H1 (cell line): ENCODE measurements at places on chromosomes 13 and 19. TPM values are rescaled to one million over a fixed set of nuclear protein-coding genes. Genes with fewer than 3 reads are reported as not detected.

The C1QTNF9B gene
- polyA plus RNA-seq: 0.09 and 0.11 TPM in 2 replicates

The F2RL3 gene
- polyA plus RNA-seq: not detected in 2 replicates

The CDX2 gene
- polyA plus RNA-seq: not detected in 2 replicates

The PODNL1 gene
- polyA plus RNA-seq: 1.0 and 2.3 TPM in 2 replicates

The PINLYP gene
- 27.1 and 31.3 TPM in 2 replicates for polyA plus RNA-seq

The ACER1 gene
- 0.05 TPM in 1 of 2 replicates, not detected in the other for polyA plus RNA-seq

The EPSTI1 gene
- 0.11 and 0.23 TPM in 2 replicates for polyA plus RNA-seq

The LIM2 gene
- polyA plus RNA-seq: 0.13 TPM in 1 of 2 replicates, not detected in the other

The KRTDAP gene
- polyA plus RNA-seq: 0.88 and 1.1 TPM in 2 replicates

The ACP5 gene
- 14.3 and 16.5 TPM in 2 replicates for polyA plus RNA-seq

The DNMT1 gene
- polyA plus RNA-seq: 101 and 121 TPM in 2 replicates

The SOHLH2 gene
- polyA plus RNA-seq: 6.1 and 6.8 TPM in 2 replicates

The C3 gene
- polyA plus RNA-seq: 12.8 and 16.6 TPM in 2 replicates

The LRP3 gene
- 30.3 and 40.2 TPM in 2 replicates for polyA plus RNA-seq

The TMEM145 gene
- polyA plus RNA-seq: 2.3 and 4.5 TPM in 2 replicates

The LILRB5 gene
- polyA plus RNA-seq: 0.05 and 0.06 TPM in 2 replicates

The NCAN gene
- polyA plus RNA-seq: 2.7 and 3.6 TPM in 2 replicates

The ZNF569 gene
- polyA plus RNA-seq: 2.4 and 2.8 TPM in 2 replicates

The MAMSTR gene
- polyA plus RNA-seq: 2.3 and 2.5 TPM in 2 replicates

The RDH8 gene
- 0.38 and 0.58 TPM in 2 replicates for polyA plus RNA-seq

The GRK1 gene
- 0.12 and 0.16 TPM in 2 replicates for polyA plus RNA-seq
